ENCODE measurements at places on chromosomes 11 and 22.
A peak's percentile ranks its signal among the peaks of the same experiment; 100 is the strongest.

DNA sequence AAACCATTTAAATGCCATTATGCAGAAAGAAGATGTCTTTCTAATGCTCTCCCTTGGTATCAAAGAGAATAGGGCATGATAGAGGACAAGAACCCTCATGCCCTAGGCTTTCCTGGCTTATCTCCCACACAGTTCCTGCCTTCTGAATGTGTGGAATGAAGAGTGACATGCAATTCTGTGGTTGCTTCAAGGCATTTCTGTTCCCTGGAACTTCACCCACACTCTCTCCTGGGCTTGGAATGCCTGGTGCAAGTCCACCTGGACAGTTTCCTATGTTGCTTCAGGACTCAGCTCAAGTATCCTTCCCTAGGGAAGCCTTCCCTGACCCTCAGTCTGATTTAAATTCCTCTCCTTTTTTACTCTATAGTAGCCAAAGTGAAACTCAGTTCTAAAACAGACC, 53.8 kb upstream of the DRD2 start:
- no peak for DNase-seq

GRCh38 chr11:94602430-94603372, 35.5 kb downstream of the PIWIL4 start:
- DNase-seq: peak; percentile 19

DNA sequence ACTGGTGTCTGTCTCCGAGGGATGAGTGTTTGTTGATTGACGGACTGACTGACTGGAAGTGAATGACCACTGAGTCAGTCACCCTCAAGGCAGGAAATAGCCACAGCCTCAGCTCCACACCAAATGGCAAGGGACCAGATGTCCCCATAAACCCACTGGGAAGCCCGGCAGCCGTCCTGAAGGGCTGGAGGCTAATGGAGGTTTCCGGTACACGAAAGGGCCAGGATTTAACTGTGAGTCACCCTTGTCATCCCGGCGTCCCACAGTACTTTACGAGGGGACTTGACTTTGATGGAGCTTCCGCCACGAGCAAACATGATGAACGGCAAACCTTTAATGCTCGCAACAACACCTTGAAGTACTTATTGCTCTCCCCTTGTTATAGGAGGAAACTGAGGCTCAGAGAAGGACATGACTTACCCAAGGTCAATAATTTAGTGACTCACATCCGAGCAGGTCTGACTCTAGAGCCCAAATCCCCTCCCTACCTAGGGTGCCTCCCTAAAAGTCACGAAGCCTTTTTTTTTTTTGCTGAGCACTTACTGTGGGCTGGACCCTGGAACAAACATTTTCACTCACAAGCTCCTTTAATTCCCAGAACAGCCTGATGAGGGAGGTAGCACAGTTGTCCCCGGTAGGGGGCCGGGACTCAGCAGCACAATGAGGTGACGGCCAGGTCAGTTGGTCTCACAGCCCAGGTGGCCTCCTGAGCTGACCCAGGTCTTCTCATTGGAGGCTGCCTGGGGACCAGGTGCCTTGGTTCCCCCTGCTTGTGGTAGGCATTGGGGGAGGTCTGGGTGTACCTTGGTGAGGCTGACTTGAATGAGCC, 25.2 kb upstream of the GCAT start:
- no peak for DNase-seq

DNA sequence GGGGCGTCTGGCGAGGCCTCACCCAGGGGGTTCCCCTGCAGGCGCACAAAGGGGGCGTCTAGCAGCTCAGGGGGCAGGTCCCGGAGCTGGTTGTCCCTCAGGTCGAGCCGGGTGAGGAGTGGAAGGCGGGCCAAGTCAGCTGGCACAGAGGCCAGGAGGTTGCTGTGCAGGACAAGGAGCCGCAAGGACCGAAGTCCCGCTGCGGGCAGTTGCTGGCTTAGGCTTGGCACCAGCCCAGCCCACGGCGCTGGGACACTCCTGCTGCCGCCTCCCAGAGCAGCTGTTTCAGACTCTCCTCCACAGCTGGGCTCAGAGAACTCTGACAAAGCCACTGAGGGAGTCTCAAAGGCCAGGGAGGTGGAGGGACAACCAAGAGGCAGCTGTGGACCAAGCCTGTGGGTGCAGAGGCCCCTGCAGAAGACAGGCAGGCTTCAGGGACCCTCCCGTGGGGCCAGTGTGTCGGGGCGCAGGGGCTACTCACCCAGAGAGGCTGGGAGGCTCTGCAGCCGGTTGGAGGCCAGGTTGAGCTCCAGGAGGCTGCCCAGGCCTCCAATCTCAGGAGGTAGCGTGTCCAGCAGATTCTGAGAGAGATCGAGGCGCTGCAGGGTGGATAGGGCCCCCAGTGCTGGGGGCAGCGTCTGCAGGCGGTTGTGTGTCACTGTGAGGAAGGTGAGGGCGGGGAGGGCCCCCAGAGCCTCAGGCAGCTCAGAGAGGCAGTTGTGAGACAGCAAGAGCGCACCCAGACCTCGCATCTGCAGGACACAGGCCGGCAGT, 2.2 kb downstream of the PIDD1 start:
- DNase-seq: no peak
